ENCODE measurements at places on chromosomes 7 and 10.

DNA sequence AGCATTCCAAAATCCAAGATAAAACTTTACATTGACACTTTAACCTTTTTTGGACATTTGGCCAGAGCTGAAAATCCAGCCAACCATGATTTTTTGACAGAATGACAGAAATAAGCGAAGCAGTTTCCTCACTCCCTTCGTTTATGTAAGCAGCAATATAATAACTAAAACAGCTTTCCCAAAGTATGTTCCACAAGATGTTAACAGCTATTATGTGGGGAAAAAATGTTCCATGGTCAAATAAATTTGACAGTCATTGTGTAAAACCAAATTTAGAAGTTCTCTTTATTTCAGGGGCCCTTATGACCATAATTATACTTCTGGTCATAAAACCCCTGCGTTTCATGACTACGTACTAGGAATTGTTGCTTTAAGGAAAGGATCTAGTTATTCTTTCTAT lies 416.5 kb downstream of the MAGI2 start:
- no peak for DNase-seq

- DNase-seq = peak; percentile 62
Observed at GRCh38 chr7:107924841-107925504, 34.0 kb downstream of the DLD start.

DNA sequence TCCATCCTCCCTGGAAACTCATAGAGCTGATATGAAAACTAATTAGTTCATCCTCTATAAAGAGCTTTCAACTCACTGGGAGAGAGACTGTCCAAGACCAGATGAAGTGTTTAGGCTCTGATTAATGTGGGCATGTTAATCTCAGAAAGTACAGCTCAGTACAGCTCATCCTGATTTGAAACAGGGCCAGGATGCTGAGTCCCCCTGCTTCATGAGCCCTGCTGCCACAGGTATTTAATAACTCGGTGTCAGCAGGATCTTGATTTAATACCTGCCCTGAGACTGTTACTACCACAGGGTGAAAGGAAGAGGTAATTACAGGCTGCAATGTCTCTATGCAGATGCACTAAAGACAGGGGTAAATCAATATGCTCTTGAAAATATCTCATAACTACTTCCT lies 10.8 kb downstream of the LMOD2 start:
- DNase-seq = no peak

DNA sequence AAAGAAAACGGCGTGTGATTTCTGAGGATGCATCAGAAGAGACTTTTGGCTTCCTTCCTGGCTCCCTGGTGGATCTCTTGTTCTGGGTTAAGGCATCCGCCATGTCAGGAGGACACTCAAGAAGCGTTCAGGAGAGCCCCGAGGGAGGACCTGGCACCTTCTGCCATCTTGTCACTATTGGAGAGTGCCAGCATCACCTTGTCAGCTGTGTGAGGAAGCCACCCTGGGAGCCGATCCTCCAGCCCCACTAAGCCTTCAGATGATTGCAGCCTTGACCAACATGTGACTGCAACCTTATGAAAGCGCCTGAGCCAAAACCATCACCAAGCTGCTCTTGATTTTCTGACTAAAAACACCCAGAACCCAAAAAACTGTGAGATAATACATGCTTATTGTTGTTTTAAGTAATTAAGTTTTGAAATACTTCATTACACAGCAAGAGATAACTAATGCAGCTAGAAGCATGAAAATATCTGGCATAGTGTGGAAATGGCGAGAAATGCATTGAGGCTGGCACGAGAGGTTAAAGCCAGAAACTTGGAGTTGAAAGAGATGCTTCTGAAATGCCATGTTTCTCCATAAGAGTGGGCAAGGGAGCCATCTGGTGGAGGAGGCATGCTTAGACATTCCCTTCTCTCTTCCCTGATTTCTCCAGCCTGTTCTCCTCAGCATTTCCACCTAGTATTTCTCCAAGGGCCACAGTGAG lies 5.4 kb upstream of the ZFYVE27 start:
- peak; percentile 85 for DNase-seq

DNA sequence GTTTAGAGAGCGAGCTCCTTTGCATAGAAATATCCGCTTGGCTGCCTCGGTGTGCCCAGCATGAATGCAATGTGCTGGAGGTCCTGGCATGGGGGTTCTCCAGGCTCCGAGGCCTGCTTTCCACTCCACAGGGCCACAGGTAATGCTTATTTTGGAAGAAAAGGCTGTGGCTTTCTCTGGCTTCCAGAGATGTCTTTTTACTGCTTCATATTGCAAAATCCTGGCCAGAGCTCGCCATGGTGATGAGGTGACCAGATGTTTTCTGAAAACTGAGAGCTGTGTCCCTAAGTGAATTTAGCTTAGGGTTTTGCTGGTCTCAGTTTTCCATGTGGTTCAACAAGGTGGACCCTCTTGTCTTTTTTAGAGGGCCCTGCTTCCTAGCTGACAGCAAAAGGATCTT lies 65.2 kb downstream of the BMPER start:
- DNase-seq = no peak

DNA sequence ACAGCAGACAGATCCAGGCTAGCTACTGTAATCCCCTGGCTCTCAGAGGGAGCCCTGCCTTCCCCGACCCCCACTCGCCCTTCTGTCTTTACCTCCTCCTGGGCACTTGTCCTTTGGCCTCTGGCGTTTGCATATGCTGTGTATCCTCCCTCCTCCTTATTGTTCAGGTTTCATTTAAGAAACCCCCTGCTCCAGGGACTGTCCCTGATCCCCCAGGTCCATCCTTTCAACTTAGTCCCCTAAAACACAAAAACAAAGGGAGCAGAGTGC lies 25.7 kb downstream of the GRID1 start:
- no peak for DNase-seq

- DNase-seq = no peak
Observed at GRCh38 chr7:158519633-158520174, 67.9 kb downstream of the PTPRN2 start.

- DNase-seq = peak; percentile 39
Observed at GRCh38 chr7:132386201-132386681, 190.0 kb downstream of the PLXNA4 start.

DNA sequence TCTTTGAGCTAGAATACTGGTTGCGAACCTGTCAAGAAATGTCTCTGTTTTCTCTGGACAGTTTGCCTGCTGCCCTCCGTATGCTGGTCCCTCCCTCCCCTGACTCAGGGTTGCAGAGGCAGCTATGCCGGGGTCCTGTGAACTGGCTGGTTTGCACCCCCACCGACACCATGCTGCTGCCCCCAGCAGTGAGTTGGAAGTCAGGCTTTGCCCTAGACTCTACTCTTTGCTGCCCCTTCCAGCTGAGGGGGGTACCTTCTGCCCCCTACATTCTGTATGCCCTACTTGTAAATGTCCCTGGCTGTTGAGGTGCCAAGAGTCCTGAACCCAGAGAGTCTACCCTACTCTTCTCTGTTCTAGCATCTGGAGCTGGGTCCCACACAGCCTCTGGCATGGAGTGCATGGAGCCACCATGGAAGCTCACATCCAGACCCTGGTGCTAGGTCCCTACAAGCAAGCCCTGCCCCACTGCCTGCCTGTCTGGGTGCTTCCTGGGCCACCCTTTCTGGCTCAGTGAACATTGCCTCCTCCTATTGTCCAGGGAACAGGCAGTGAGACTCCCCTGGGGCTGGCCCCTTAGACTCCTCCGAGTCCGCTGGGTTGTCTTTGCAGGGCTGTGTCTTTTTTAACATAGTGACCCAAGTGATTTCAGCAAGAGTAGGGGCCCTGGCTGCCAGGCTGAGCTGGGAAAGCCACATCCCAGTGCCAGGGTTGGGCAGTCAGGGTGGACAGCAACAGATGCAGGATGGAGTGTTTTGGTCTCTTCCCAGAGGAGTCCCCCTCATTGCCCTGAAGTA lies 138.9 kb downstream of the ADCY1 start:
- no peak for DNase-seq

DNA sequence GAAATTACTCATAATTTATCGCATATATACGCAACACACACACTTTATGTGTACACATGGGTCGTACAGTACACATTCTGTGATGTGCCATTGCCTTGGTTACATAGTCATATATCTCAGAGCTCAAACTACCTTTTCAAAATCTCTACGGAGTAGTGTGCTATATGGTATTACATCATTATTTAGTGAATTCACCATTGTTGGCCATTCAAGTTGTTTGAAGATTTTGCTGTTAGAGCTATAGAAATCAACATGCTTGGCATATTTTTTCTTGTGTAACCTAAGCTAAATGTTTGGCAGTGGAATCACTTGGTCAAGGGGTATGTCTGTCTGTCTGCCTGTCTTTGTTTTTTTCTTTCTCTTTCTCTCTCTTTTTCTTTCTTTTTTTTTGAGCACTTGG lies 42.0 kb upstream of the MMD2 start:
- no peak for DNase-seq

DNA sequence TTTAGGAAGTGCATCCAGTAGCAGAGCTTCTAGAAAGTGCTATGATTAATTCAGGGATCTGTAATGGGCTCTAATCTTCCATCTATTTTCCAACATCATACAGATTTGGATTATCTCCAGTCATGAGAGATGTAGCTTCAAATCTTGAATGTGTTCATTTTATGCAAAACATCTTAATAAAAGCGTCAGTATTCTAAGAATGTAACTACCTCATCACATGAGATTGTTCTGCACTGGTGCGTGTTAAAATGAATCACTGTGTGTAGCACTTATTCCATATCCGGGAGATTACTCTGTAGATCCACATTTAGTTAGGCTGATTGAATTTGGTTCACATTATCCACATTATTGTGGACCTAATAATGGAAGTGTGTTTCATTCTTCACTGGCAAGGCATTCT lies 344.9 kb upstream of the CHRM2 start:
- peak; percentile 1 for DNase-seq

DNA sequence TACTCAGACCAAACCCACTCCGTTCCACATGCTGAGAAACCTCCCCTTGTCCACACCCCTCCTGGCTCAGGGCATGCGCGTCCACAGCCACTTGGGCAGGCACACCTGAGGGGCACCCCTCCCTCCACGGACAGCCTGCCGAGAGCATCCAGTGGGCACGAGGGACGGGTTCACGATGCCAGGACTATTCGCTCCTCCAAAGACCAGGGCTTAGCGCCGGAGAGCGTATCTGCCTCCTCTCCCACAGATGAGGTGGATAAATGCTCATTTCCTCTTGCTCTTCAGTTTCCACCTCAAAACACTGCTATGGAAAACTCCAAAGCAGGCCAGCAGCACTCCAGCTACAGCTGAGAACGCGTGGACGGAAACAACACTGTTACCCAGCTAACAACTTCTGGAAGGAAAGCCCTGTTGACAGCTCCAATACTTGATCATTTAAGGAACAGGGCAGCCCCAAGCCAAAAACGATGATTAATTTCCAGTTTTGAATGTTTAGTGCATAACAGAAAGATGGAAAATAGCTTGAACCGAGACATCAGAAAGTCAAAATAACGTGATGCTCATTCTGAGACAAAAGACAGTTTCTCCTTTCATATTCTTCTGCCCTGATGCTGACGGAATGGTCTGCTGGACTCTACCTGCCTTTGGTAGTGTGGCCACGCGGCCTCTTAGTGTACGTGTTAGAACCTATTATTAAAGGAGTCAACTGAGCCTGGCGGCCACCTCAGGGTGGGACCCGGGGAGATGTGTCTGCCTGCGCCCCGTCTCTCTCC lies 204.7 kb downstream of the DNAJB6 start:
- no peak for DNase-seq

Data from fibroblast of pulmonary artery (primary cell).